ENCODE measurements at places on chromosomes 16 and 17.
A peak's percentile ranks its signal among the peaks of the same experiment; 100 is the strongest.

DNA sequence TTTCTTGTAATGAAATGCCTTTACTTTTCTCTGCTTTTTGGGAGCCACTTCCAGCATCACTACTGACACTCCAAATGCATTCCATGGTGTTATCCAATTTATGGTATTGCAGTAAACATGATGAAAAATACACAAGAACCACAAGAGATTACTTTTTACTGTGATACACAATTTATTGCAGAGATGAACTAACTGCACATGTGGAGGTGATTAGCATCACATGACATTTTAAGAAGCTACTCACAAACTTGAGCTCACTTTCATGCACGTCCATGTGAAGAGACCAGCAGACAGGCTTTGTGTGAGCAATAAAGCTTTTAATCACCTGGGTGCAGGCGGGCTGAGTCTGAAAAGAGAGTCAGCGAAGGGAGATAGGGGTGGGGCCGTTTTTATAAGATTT, 780.5 kb upstream of the GOT2 start:
- no peak for DNase-seq

DNA sequence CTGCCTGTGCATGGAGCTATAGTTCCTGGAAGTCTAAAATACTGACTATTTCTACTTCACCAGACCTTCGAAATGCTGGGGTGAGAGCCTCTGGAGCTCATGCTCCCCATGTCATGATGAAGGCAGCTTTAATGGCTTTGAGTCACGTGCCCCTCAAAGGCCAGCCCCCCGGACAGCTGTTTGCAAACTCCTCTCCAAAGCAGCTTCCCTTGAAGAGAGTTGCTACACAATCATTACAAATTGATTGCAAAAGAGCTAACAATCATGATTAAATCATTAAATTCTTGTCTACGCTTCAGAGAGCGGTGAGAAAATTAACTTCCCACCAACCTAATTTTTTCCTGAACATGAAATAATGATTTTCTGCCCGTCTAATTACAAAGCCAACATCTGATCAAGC, 134.8 kb upstream of the IRX6 start:
- DNase-seq = no peak

DNA sequence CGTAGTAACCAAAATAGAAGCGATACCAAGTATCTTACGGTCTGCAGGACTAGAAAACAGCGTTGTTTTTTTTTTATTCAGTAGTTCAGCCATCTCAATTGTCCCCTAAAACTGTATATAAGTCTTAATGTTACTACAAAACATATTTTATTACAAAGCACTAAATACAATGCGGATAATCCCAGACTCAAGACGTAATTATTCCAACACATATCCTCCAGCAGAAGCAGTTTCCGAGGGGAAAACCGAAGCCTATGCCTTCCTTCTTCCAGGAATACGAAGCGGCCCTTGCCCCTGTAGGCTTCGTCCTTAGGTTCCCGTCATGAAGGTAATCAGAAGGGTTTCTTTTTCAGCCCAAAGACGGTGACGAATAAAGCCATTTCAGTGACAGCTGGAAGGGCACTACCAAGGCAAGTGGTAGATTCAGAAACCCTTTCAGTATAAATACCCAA, 2.3 kb downstream of the TMEM107 start:
- DNase-seq = no peak

DNA sequence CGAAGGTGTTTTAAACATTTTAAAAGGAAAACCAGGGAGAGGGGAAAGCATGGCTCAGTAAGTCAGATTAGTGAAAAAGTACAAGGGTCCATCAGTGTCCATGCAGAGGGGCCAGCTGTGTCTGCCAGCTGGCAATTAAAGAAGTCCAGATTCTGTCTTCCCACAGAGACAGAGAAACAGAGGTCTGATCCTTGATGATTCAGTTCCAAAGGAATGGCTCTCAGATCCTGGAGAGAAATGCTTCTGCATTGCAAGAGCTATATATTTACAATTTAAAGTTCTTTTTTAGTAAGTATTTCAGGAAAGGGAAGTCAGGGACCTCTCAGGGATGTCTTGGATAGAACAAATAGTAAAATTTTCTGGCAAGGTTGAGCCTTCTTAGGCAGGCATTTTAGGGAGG, 56.2 kb downstream of the HSD17B2 start:
- DNase-seq = no peak

DNA sequence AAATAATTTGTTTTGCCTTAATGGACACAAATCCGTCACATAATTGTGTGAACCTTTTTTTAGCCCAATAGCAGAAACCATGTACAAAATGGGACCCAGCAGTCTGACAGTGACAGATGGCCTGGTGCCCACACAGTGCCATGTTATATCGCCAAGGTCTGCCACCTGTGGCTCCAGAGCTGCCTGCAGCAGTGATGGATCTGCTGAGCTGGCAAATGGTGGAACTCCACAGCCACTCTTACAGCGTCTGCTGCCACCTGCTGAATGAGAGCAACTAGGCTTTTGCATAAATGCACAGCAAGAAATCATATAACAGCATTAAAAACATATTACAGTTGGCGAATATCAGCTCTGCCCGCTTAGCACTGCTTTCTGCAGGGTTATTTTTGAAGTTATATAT, 59.4 kb downstream of the NUP93 start:
- no peak for DNase-seq

- DNase-seq = peak; percentile 30
These were observed 246.4 kb downstream of the PRKCA start for GRCh38 chr17:66548659-66549310.

DNA sequence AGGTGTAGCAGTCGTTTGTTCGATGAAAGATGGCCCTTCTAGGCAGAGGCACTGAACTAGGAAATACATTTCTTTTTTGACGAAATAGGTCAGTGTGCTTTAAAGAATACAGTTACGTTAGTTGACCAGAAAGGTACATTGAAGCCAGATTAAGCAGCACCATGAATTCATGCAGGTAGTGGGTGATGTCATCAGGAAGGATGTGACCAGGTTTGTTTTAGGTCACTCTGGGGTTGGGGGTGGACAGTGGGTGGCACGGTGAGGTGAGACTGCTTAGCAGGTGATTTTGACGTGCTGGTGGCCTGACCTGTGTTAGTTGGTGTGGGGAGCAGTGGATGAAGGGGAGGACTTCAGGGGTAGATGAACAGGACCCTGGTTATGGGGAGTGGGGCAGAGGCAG, 3.6 kb downstream of the INO80E start:
- no peak for DNase-seq

- DNase-seq = no peak
These were observed 92.0 kb upstream of the CCL2 start for GRCh38 chr17:34163123-34163522.

DNA sequence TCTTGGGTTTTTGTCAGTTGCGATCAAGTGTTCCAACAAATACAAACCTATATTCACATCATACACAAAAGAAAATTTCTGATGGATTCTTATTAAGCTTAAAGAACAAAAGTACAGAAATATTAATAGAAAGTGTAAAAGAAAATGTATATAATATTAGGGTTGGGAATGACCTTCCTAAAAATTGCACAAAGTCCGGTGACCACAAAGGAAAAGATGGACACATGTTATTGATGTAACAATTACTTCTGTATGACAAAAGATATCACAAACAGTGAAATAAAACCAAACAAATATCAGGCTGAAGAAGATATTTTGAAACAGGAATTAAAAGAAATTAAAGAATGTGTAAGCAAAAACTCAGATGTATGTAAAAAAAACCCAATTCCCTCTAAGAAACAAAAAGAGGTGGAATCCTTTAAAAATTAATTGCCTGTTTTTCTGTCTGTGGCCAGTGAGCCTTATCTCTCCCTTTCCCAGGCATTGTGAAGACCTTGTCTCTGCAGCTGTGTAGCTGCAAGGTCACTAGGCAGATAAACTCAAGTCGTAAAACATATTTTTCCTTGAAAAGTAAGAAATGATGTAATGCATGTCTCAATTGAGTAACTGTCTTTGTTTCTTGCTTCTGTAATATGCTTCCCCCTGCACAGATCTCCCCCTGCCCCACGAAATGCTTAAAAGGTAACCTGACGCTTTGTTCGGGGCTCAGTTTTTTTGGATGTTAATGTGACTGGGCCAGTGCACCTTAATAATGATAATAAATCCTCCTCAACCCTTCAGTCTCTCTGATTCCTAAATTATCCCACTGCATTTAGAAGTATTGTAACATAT, 2.8 kb downstream of the ST6GALNAC1 start:
- DNase-seq = no peak

- DNase-seq = no peak
These were observed 20.3 kb downstream of the GGA3 start for GRCh38 chr17:75241143-75241430.

GRCh38 chr16:3949287-3949686, 68.8 kb upstream of the CREBBP start:
- DNase-seq = no peak

GRCh38 chr16:47524007-47524405, 62.9 kb downstream of the PHKB start:
- DNase-seq = no peak

DNA sequence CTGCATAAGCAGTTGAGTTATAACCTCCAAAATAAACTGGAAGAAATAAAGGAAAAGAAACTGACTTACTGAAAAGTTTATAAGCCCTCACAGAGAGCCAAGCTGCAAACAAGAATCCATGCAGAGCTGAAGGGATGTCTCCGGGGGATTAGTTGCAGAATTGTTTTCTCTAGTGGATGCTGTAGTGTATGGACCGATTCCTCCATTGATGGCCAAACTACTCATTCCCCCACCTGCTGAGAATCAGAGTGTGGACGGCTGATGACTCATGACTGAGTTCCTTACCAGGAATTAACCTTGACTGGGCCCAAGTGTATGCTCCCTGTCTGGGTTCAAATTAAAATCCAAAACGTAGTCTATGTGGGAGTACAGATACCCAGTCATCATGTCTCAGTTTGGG, 93.9 kb upstream of the CDH8 start:
- DNase-seq = no peak

DNA sequence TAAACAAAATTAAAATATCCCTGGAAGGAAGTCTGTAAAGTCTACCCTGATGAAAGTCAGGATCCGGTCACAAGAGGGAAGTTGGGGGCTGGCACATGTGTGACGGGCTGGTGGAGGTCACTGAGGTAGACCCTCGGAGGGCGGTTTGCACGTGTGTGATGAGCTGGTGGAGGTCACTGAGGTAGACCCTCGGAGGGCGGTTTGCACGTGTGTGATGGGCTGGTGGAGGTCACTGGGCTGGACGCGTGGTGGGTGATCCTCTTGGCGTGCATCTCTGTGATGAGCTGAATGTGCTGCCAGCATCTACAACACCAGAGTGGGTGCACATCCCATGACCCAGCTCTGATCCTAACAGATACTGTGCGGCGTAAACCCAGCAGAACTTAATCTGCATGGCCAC, 43.7 kb upstream of the METRNL start:
- DNase-seq = no peak

DNA sequence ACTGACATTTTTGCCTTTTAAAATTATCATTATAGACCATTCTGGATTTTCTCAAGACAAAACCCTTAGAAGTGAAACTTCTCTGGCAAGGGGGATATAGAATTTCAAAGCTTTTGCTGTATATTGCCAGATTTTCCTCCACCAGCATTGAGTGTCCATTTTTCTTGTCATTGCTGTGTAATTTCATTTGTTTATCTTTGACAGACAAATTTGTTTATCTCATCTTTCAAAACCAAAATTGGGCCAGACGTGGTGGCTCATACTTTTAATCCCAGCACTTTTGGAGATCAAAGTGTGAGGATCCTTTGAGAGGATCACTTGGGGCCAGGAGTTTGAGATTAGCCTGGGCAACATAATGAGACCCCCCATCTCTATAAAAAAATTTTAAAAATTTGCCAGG, 16.0 kb upstream of the ARL2BP start:
- DNase-seq = no peak

GRCh38 chr16:88769617-88770460, 15.2 kb downstream of the PIEZO1 start:
- no peak for DNase-seq

- DNase-seq = no peak
These were observed 39.0 kb downstream of the SLC6A4 start for GRCh38 chr17:30196504-30196903.

GRCh38 chr16:55842369-55843104, 9.6 kb upstream of the CES1 start:
- DNase-seq = no peak

DNA sequence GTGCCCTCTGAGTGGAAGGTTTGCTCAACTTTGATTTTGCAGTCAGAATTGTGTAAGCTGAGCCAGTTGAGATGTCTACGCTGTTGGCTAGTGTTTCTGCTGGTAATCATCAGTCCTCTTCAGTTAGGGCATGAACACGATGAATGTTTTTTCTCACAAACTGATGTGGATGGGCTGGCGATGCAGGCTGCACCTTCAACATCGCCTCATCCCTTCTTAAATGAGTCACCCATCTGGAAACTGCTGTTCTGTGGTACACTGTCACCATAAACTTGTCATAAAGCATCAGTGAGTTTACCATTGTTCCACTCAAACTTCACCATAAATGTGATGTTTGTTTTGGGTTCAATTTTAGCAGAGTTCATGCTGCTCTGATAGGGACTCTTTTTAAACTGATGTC, 8.4 kb downstream of the C16orf95 start:
- no peak for DNase-seq
